IPS-NIHi11 (cell line): ENCODE measurements at places on chromosomes 7 and 10.

DNA sequence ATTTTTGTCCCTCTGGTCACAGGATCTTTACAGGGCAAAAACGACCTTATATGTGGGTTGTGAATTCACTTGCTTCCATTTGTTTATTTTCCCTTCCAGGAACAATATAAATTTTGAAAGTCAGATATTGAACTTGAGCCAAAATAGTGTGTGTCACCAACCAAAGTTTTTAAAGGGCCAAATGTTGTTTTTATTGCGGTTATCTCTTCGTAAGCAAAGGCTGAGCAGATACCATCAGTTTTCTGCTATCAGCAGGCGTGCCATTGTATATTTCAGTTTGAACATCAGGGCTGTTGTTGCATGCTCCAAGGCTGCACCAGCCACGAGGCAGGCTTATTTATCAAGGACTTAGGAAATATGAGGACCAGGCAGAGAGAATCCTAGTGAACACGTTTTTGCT, 160.3 kb downstream of the PAXIP1 start:
- DNase-seq: no peak

- peak; percentile 24 for DNase-seq
These were observed 209.3 kb upstream of the IMMP2L start for GRCh38 chr7:111771638-111772037.

DNA sequence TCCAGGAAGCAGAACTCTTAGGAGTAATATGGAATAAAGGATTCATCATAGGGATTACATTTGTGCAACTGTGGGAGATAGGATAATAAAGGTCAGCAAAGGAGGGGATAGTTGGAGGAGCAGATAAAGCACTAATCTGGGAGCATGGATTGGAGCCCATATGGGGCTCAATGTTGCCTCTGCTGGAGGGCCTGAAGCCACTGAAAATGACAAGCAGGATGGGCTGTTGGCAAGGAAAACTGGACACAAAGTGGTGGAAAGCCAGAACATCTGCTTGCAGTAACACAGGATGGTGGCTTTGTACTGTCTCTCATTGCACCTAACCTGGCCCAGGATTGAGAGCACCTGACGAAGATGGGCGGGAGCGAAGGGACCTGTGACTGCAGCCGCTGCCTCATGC, 15.0 kb upstream of the COMMD3 start:
- DNase-seq: no peak

DNA sequence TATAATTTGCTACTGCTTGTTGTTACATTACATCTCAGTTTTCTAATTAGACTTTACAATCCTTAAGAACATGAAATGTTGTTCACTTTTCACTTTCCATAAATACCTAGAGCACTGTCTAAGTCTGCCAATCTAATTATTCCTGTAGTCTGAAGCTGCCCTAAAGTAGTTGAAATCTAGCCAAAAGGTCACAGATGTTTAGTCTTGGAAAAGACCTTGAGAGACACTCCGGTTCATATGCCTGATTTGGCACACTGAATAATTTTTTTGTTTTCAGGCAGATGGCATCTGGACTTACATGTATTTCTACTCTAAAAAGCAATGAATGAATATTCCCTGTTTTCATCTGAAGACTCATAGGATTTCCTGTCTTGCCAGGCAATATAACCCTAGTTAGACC, 359.1 kb downstream of the ANKRD7 start:
- no peak for DNase-seq

- no peak for DNase-seq
These were observed 14.2 kb upstream of the SLC35B4 start for GRCh38 chr7:134330974-134331373.

GRCh38 chr10:29949411-29950011, 109.9 kb downstream of the JCAD start:
- DNase-seq: no peak

GRCh38 chr10:69976795-69977546, 75.7 kb upstream of the MACROH2A2 start:
- no peak for DNase-seq

DNA sequence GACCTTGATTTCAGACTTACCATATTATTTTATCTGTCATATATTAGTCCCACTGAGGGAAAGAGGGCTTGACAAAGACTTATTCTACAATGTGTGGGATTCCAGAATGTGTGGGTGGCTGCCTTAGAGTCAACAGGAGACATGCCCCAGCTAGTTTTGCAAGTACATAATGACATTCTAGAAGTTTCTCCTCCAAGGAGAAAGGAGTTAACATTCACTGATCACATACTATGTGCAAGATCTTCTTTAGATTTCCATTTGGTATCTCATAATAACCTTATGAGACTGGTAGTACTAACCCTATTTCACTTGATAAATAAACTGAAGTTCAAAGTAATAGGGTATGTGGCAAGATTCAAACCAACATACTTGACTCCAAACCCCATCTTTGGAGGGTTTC, 25.2 kb downstream of the IRF5 start:
- DNase-seq: no peak

GRCh38 chr7:13904689-13905088, 84.8 kb downstream of the ETV1 start:
- no peak for DNase-seq

- DNase-seq: no peak
These were observed 30.9 kb upstream of the KMT2E start for GRCh38 chr7:104983076-104983577.
